NCI-H2029 treated with DMSO at 0.1 percent for 48 hours (cell line): ENCODE measurements at places on chromosomes 2 and 18.

GRCh38 chr2:11187083-11187619 is 31.9 kb downstream of the SLC66A3 start:
- no peak for DNase-seq

- no peak for DNase-seq
These were observed 883.2 kb downstream of the SLC4A3 start for GRCh38 chr2:220510668-220511067.

GRCh38 chr18:77344786-77345500 is 95.3 kb downstream of the GALR1 start:
- no peak for DNase-seq

GRCh38 chr2:143481237-143481623 is 352.0 kb downstream of the ARHGAP15 start:
- DNase-seq: no peak

GRCh38 chr2:236661061-236661761 is 91.6 kb downstream of the ACKR3 start:
- DNase-seq: no peak

GRCh38 chr2:219118504-219118903 is 42.1 kb downstream of the NHEJ1 start:
- no peak for DNase-seq

- no peak for DNase-seq
These were observed 146.2 kb downstream of the RBMS1 start for GRCh38 chr2:160347269-160347863.

GRCh38 chr2:102359527-102359926 is 3.9 kb downstream of the IL18R1 start:
- DNase-seq: no peak

DNA sequence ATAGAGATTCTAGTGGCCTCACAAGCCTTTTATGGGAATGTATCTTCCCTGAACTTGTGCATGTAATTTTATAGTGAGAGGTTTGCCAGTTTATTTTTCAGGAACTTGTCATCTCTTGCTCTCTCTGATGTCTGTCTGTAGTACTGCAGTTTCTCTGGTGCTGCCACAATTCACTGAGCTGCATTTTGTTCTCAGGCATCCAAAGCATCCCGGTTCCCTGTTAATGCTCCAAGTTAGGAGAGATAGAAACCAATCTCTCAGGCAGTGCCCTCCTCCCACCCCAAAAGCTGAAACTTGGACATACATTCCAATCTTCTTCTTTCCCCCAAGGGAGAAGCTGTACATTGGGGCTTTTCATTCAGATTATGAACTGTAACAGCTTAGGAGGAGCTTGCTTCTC is 30.1 kb upstream of the GRB14 start:
- DNase-seq: no peak

- DNase-seq: no peak
These were observed 263.2 kb downstream of the IRS1 start for GRCh38 chr2:226536410-226536809.

DNA sequence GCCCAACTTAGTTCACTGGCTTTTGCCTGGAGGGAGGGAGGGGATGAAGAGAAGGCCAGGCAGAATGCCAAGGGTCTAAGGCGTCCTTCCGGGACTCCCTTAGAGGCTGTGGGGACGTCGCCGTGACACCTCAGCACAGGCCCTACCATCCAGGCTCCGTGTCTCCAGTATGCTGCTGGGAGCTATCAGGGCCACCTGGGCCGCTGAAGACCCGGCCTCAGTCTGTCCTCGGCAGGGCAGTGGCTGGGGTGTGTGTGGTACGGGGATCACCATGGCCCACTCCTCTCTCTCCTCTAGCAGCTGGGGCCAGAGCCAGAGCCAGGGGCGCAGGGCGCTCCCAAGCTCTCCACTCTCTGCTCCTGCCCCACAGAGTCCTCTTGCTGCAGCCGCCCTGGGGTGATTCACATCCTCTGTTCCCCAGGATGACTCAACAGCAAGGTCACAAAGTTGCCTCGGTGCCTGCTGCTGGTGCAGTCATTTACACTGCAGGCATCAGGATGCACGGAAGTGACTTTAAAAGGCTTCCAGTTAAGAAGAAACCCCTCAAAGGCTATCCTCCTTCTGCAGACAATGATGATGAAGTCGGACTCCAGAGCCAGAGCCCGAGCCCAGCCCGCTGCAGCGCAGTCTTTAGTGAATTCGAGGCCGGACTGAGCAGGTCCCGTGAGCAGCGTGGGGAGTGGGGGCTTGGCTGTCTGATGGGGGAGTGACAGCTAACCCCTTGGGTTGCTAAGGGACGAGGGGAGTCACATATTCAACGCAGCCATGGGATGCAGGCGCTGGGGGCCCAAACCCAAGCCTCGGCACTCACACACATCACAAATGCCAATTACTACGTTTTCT is 31.9 kb downstream of the SNORC start:
- DNase-seq: no peak

DNA sequence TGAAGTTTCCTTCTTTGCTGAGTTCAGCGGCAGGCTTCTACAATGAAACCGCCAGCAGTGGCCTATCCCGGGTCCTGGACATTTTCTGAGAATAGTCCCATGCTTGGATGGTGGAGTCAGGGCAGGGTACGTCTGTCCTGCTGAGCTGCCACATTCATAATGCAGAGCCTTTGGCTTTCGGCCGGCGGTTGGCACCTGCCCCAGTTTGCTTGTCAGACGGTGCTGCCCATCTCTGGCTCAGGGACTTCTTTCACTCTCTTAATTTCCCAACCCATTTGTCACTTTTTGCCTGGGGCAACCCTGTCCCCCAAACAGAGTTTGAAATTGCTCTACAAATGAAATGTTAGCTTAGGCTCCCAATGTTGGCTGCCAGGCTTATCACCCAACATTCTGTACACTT is 57.2 kb downstream of the SOX11 start:
- DNase-seq: no peak

DNA sequence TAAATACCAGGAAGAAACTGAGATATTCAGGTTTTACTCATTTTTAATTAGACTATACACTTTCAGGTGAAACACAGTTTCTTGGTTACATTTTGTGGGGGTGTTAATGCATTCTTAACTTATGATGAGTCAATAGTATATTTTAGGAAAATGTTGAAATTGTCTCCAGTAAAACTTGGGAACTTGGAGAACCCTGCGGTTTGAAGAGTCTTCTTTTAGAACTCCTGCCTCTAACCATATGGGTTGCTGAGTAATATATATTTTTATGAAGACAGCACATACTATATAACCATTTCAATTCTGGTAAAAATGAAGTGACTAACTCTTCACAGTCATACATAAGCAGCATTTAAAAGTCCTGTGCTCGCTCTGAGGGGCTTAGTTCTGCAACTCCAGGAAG is 308.2 kb upstream of the LRATD1 start:
- no peak for DNase-seq

- no peak for DNase-seq
These were observed 61.5 kb upstream of the CTIF start for GRCh38 chr18:48477348-48477747.

GRCh38 chr2:217286833-217287232 is 427.0 kb upstream of the TNP1 start:
- no peak for DNase-seq

- DNase-seq: no peak
These were observed 160.5 kb upstream of the RND3 start for GRCh38 chr2:150647943-150648342.

GRCh38 chr2:134636714-134637113 is 82.1 kb downstream of the TMEM163 start:
- no peak for DNase-seq

- DNase-seq: no peak
These were observed 1393.8 kb downstream of the LRP1B start for GRCh38 chr2:140737006-140737405.

DNA sequence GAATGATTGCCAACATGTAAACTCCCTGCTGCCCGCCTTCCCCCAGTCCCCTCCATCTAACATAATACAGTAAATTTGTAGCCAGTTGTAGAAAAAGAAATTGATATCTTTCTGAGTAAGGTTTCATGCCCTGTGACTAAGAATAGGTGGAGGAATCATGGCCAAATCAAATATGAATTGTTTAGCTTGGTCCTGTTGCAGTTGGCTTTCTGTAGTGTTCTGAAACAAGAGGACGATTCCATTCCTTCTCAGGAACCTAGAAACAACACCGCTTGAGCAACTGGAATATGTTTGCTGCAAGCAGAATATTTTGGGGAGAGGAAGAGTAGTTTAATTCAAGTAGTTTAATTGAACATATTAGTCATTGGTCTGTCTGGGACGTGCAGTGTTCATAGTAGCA is 7.0 kb upstream of the DRC1 start:
- DNase-seq: no peak

GRCh38 chr2:226187616-226188015 is 612.0 kb downstream of the IRS1 start:
- DNase-seq: no peak

GRCh38 chr2:24632172-24632571 is 141.1 kb downstream of the NCOA1 start:
- DNase-seq: no peak

DNA sequence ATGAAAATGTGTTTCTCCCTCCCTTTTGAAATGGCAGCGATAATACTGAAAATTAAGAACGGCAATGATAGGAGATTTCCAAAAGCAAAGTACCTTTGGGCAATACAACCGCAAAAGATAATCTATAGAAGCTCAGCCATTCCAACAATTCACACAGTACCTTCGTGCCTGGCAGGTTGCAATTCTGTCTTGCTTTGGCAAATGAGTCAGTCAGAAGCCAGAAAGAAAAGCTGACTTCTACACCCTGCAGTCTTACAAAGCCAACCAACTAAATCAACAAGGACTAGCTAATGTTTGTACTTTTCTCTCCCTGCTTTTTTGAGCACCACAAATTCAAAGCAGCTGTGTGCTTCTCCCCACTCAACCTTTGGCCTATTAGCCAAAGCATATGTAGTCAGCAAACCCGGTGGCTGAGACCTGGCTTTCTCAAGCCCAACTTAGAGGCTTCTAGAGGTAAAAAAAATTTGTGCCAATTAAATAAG is 25.7 kb upstream of the ID2 start:
- no peak for DNase-seq

DNA sequence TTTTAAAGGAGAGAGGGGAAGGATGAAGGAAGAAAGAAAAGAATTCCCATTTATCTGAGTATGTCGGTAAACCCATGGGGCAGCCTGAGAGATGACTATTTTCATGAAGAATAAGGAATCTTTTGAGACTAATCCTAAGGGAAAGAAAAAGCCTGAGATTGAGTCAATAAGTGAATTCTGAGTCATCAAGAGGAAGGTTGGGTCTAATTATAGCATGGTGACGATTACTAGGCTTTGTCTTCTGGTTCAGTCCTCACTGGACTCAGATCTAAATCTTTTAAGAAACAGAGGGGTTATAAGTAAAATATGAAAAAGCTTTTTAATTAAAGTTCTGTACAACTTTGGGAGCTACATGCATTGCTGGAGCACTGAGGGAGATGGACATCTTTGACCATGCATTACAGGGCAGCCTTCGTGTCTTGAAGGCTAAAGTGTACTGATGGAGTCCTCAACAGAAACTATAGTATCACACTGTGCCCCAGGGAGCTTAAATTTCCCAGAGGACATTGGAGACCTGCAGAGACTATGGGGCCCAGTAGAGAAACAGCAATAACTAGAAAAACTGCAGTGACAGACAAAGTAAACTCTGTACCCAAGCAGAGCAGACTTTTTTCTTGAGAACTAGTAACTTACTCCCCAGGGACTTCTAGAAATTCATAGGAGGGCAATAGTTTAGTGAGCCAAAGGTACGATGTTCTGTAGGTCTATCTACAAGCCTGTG is 260.9 kb downstream of the RAD51AP2 start:
- DNase-seq: no peak

DNA sequence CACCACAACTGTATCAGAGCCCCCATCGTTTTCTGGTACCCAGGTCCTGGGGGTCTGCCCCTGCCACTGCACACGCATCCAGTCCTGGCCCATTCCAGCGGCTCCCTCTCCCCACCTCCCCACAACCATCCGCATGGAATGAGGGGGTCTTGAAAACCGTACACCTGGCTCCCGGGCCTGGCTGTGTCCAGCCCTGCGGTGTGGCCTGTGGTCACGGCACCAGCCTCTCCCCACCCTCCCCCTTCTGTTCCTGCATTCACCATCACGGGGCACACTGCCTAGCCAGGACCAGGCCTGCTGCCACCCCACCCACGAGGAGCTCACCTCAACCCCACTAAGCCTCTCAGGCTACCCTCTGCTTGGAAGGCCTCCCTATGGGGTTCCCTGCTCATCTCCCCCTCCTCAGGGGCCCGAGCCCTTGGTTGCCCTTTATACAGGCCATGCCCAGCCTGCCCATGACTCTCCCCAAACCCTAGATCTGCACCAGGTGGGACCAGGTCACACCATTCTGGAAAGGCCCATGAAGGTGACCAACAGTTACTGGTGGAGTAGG is 11.4 kb downstream of the GPR35 start:
- DNase-seq: no peak

DNA sequence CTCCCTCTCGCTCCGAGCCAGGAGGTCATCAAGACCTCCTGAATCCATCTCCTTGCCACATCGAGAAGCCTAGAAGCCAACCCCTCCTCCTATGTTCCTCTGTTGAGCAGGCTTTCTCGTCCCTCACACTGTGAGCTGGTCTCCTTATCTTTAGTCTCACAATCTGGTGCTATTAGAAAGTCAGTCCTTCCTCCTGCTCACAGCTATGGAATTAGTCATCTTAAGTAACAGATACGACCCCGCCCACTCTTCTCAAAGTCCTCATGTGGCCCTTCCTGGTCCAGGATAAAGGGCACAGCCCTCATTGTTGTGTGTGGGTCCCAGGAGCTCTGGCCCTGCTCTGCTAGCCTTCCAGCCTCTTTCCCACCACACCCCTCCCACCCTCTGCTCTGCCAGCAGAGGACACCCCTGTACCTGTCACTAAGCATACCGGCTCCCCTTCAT is 41.4 kb upstream of the TRIB2 start:
- no peak for DNase-seq

GRCh38 chr2:27249891-27250651 is 12.8 kb downstream of the SLC30A3 start:
- no peak for DNase-seq

GRCh38 chr2:51031021-51031780 is 731 bp downstream of the NRXN1 start:
- no peak for DNase-seq

- no peak for DNase-seq
These were observed 75.9 kb downstream of the TTN start for GRCh38 chr2:178731300-178731699.
